Fibroblast of the aortic adventitia (primary cell): ENCODE measurements at places on chromosomes 3 and 15. TPM values are rescaled to one million over a fixed set of nuclear protein-coding genes. Genes with fewer than 3 reads are reported as not detected.

The SI gene
- not detected in 2 replicates for total RNA-seq

The NKTR gene
- total RNA-seq: 91.8 and 101 TPM in 2 replicates

The NDN gene
- 28.4 and 89.0 TPM in 2 replicates for total RNA-seq

The CPNE9 gene
- not detected in 2 replicates for total RNA-seq

The STRA6 gene
- total RNA-seq: 0.18 and 0.25 TPM in 2 replicates
